ENCODE measurements at places on chromosomes 5 and 9.

GRCh38 chr5:175765858-175766257 lies 105.5 kb upstream of the CPLX2 start:
- no peak for DNase-seq

GRCh38 chr9:94967482-94967881 lies 241.0 kb downstream of the AOPEP start:
- DNase-seq = no peak

- no peak for DNase-seq
Observed at GRCh38 chr5:40367255-40367654, 312.5 kb upstream of the PTGER4 start.

DNA sequence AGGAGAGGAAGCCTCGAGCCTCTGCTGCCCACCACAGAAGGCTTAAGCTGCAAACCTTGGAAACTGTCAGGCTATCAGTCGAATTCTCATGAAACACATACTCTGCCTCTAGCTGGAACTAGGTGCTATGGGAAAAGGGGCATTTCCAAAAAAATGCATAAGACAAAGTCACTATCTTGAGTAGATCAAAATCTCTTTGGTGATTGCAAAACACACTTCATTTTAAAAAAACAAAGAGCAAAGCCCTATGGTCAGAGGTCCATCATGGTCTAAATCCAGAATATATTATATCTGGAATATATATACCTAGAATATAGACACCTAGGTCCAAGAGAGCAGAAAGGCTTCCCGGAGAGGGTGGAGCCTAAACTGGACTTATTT lies 59.8 kb downstream of the ENC1 start:
- no peak for DNase-seq

- DNase-seq = no peak
Observed at GRCh38 chr9:120724757-120725400, 10.6 kb upstream of the MEGF9 start.

DNA sequence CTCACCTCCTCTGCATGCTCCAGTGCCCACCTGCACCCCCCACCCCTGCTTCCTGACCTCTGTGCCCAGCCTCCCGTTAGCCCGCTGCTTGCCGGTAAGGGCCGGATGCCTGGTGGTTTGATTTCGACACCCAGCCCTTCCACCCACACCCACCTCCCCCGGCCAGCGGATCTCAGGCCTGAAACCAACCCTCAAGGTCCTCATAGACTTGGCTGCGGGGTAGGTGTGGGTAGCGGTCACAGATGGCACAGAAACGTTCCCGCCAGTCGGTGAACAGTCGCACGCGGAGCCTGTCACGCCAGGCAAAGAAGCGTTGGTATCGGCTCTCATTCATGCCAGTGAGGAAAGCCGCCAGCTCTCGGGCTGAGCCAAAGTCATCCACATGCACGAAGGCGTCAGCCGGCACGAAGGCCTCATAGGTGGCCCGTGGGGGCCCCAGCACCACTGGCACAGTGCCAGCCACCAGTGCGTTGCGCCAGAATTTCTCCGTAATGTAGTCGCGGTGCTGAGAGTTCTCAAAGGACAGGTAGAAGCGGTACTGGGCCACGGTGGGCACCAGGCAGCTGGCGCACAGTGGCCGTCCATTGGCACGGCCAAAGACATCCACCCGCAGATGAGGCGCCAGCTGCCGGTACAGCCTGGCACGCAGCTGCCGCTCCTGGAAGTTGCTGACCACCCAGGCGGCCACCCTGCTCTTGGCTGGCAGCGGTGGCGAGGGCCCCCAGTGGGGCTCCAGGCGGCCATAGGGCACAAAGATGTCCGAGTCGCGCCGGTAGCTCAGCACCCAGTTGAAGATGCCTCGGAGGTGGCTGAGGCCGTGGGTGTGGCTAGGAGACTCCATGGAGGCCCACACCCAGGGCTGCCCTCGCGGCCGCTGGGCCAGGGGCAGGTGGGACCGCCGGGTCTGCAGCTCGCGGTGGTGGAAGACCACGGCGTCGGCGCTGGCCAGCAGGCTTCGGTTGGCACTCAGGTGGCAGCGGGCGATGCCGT lies 1.1 kb downstream of the FUT7 start:
- DNase-seq = no peak

DNA sequence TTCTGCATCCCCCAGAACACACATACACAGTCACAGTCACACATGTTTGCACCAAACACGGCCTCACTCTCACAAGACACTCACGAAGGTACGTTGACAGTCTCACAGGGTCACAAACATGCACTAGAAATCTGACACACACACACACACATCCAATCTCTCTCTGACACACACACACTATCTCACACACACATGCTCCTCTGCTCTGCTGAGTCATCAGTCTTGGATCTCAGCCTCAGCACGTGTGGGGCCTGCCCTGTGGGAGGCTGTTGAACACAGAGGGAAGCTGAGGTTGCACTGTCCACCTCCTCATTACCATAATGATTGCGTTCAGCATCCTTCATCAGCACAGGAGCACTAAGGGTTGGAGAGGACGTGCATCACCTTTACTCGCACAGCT lies 188.8 kb downstream of the MTRR start:
- DNase-seq = no peak

GRCh38 chr9:5510360-5510931 lies at the start of gene PDCD1LG2:
Gene PDCD1LG2, plus strand, starts transcription at chr9:5510531. Its CDS starts 12,016 bp downstream, at chr9:5522547.
- no peak for DNase-seq

GRCh38 chr9:122444041-122444733 lies 33.5 kb downstream of the OR1J1 start:
- DNase-seq = no peak

DNA sequence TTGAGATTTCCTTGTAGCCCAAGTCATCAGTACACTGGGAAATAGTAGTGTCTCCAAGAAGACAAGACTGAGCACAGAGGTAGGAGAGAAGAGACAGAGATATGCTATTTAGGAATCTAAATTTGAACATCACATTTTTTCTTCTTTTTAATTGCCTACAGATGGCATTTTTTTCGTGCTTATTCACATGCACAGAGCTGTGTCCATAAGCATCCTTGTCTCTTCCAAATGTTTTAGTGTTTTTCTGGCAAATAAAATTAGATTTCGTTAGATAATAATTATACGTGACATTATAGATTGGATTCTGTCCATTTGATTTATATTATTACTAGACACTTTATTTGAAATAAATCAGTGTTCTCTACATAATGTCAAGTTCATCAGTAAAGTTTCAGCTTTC lies 80.9 kb downstream of the PRR16 start:
- DNase-seq = no peak

GRCh38 chr9:21141427-21141882 lies at the start of gene IFNW1:
Gene IFNW1, minus strand, starts transcription at chr9:21141832. Its CDS starts 262 bp downstream, at chr9:21141570.
- peak; percentile 54 for DNase-seq
